ENCODE measurements at places on chromosomes 12 and 14.

DNA sequence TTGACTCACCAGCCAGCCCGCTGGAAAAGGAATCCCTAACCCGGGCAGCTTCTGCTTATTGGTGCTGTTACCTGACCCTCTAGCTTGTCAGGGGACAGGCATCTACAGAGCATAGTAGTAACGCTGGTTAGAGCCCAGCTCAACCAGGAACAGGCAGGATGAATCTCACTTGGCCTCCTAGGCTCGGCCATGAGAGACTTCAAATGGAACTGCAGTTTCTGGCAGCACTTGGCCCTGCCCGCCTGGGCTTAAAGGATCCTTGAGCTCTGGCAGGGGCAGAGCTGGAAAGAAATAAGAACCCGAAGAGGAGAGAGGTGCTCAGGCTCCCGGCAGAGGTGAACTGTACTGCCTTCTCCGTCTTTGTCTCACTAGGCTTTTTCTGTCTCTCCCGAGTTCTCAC lies 2.3 kb upstream of the LHX5 start:
- H3K4me3 ChIP-seq, result no peak overlapping the region
- no peaks in the 10 kb centered on the region for H3K4me1 ChIP-seq
- H3K27me3 ChIP-seq, result peaks cover 93% of the 10 kb centered on the region
- H3K27ac ChIP-seq, result no peak overlapping the region
- DNase-seq, result peak; percentile 79

GRCh38 chr12:67786086-67786485 lies 137.5 kb downstream of the DYRK2 start:
- DNase-seq, result no peak
- H3K4me3 ChIP-seq, result no peak overlapping the region
- H3K4me1 ChIP-seq, result peaks cover 2% of the 10 kb centered on the region
- H3K27ac ChIP-seq, result no peak overlapping the region

GRCh38 chr12:46442239-46442638 lies 69.7 kb upstream of the SLC38A2 start:
- no peaks in the 10 kb centered on the region for H3K27me3 ChIP-seq
- DNase-seq, result no peak
- H3K27ac ChIP-seq, result no peak overlapping the region
- H3K4me3 ChIP-seq, result no peak overlapping the region

GRCh38 chr12:53100466-53101151 lies 2.7 kb upstream of the SOAT2 start:
- H3K27ac ChIP-seq, result no peak overlapping the region
- peaks cover 10% of the 10 kb centered on the region for H3K4me1 ChIP-seq
- H3K4me3 ChIP-seq, result no peak overlapping the region
- H3K27me3 ChIP-seq, result no peaks in the 10 kb centered on the region

DNA sequence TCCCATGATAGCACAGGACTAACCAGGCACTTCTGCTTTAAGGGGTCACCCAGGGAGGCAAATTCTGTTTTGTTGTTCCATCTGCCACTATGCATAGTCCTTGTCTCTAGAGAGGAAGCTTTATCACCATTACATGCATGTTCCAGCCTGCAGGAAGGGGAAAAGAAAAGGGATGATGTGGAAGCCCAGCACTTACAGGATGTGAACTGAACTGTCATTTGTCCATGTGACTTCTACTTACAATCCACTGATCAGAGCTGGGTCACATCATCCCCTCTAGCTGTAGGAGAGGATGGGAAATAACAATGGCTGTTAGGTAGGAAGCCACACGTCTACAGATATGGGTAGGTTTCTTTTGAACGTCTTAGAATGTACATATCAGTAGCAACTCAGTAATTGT lies 203.1 kb downstream of the PTPRO start:
- peak; percentile 37 for DNase-seq
- no peaks in the 10 kb centered on the region for H3K27me3 ChIP-seq
- no peaks in the 10 kb centered on the region for H3K36me3 ChIP-seq
- no peak overlapping the region for H3K4me3 ChIP-seq

DNA sequence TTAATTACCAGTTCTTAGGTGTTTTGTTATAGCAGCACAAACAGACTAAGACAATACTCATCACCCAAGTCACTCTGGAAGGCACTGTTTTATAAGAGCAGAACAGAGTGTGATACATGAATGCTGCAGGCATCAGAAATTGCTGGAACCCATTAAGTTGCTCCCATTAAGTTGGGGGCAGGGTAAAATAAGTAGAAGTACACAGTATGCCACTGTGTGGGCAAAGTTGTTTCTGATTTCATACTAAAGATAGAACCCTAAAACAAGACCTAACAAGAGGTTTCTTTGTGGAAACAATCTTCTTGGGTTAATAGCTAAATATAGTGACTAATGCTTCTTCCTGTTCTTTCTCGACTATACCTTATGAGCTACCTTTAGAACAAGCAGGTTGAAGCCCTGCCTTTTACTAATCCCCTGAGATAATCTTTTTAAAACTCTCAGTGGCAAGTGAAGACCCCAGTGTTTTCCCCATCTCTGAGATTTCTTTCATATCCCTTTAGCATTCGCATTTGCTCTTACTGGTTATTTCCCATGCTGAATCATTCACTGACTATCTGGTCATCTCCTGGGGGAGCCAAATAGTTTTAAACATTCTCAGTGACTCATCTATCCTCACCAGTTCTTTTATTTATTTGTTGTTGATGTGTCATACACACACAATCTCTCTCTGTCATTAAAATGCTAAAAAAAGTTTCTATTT lies 52.3 kb downstream of the SOCS2 start:
- no peaks in the 10 kb centered on the region for H3K4me1 ChIP-seq
- DNase-seq, result peak; percentile 82
- H3K27ac ChIP-seq, result no peak overlapping the region
- H3K27me3 ChIP-seq, result no peaks in the 10 kb centered on the region
- H3K4me3 ChIP-seq, result no peak overlapping the region
- H3K36me3 ChIP-seq, result no peaks in the 10 kb centered on the region

- H3K4me3 ChIP-seq, result no peak overlapping the region
- no peak overlapping the region for H3K27ac ChIP-seq
- DNase-seq, result no peak
- no peaks in the 10 kb centered on the region for H3K27me3 ChIP-seq
- no peaks in the 10 kb centered on the region for H3K4me1 ChIP-seq
- H3K36me3 ChIP-seq, result no peaks in the 10 kb centered on the region
These were observed 797.1 kb downstream of the NRXN3 start for GRCh38 chr14:78967111-78967809.

DNA sequence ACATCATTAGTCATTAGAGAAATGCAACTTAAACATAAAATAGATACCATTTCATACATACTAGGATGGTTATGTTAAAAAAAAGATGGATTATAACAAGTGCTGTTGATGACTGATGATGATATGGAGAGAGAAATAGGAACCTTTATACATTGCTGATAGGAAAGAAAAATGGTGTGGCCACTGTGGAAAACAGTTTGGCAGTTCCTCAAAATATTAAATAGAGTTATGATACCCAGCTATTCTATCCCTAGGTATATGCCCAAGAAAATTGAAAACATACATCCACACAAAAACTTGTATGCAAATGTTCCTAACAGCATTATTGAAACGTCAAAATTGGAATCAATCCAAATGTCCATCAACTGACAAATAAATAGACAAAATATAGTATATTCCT lies 170.1 kb downstream of the ADAMTS20 start:
- no peak for DNase-seq
- no peaks in the 10 kb centered on the region for H3K36me3 ChIP-seq
- H3K27me3 ChIP-seq, result no peaks in the 10 kb centered on the region
- no peak overlapping the region for H3K4me3 ChIP-seq

DNA sequence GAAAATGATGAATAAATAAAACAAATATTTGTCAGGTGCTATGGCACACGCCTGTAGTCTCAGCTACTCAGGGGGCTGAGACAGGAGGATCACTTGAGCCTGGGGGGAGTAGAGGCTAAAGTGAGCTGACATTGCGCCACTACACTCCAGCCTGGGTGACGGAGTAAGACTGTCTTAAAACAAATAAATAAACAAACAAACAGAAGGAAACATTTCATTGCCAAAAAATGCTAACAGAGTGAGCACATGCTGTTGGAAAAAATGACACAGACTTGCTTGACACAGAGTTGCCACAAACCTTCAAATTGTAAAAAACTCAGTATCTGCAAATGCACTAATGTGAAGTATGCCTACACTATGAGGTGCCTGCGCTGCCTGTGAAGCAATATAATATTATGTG lies 50.8 kb upstream of the AP4S1 start:
- H3K36me3 ChIP-seq, result no peaks in the 10 kb centered on the region
- H3K27me3 ChIP-seq, result no peaks in the 10 kb centered on the region
- peaks cover 2% of the 10 kb centered on the region for H3K4me1 ChIP-seq
- no peak overlapping the region for H3K27ac ChIP-seq

DNA sequence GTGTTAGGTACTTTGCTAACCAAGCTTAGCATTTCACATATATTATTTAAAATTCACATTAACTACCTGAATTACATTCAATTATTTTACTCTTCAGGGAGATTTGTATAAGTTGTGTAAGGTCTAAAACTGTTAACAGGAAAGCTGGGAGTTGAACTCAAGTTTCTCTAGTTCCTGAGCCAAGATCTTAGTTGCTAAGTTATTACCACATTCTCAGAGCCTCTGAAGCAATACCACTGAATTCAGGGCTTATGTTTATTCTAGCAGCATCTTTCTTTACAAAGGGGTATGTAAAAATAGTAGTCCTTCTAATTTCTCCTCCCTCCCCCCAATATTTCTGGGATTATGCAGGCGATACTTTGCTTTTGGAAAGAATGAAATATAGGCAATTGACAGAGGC lies 786.8 kb downstream of the DIO2 start:
- no peak overlapping the region for H3K27ac ChIP-seq
- no peaks in the 10 kb centered on the region for H3K4me1 ChIP-seq
- H3K27me3 ChIP-seq, result no peaks in the 10 kb centered on the region
- no peaks in the 10 kb centered on the region for H3K36me3 ChIP-seq
- no peak for DNase-seq

DNA sequence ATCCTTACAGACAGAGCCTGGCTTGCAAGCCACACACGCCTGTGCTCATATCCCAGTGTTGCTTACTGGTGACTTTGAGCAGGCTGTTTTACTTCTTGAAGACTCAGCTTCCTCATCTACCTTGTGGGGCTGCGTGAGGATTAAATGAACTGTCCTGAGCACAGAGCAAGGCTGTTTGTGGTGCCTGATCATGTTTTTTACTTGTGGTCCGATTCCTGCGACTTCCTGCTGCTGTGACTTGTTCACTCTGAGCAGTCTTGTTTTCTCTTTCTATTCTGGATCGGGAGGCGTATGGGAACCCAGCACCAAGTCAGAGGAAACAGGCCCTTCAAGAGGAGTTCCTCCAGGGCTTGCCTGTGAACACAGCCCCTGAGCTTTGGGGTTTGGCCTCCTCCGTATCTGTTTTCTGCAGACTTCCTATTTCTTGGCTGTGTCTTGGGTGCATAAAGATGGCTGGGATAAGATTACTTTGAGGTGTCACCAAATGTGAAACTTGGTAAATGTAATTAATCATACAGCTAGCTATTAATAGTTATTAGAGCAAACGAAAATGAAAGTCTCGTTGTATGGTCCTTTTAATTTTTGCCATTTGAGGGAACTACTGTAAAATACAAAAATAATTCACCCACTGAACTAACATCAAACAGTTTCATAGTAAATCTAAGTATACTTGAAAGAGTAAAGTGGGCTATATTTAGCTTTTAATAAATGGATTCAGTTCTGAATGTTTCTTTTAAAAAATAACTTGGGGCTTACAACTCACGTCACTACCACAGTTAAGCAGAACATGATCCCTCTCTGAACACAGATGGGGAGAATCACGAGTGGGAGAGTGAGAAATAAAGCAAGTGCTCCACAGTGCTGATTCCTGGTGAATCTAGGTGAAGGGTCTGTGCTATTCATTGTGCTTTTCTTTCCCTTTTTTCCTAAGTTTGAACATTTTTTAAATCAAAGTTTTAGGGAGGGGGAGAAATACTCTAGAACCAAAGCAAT lies 251.5 kb downstream of the FOXN3 start:
- H3K36me3 ChIP-seq, result peaks cover 3% of the 10 kb centered on the region
- H3K27me3 ChIP-seq, result no peaks in the 10 kb centered on the region
- no peak overlapping the region for H3K27ac ChIP-seq
- no peak for DNase-seq
- no peaks in the 10 kb centered on the region for H3K4me1 ChIP-seq

Data from mesendoderm (in vitro differentiated cells).